Ovary (tissue), 10 donors: ENCODE measurements at places on chromosomes 6 and 20. TPM values are rescaled to one million over a fixed set of nuclear protein-coding genes. Genes with fewer than 3 reads are reported as not detected.

GRCh38 chr6:140193269-140193668, 818.8 kb upstream of the CITED2 start:
- no peak for DNase-seq
- no peak overlapping the region for H3K4me3 ChIP-seq
- no peaks in the 10 kb centered on the region for H3K27me3 ChIP-seq
- H3K36me3 ChIP-seq = no peaks in the 10 kb centered on the region
- H3K27ac ChIP-seq = no peak overlapping the region

DNA sequence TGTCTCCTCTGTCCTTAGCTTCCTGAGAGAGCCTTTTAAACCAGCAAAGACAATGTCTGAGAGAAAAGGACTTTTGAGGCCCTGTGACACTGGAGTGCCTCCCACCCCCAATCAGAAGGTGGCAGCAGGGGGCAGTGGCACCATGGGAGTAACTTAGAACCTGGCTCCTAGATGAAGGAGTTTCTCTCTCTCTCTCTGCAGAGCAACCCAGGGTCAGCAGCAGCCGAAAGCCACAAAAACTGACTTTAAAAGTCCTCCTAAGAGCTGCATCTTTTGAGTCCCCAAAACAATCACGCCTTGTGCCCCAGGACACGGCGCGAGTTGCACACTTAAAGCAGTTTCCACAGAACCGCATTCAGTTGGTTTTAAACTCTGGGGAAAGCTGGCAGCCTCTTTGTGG, 5.3 kb upstream of the TCP11 start:
- no peaks in the 10 kb centered on the region for H3K4me1 ChIP-seq
- H3K4me3 ChIP-seq = no peak overlapping the region
- no peak for DNase-seq
- H3K27me3 ChIP-seq = no peaks in the 10 kb centered on the region

DNA sequence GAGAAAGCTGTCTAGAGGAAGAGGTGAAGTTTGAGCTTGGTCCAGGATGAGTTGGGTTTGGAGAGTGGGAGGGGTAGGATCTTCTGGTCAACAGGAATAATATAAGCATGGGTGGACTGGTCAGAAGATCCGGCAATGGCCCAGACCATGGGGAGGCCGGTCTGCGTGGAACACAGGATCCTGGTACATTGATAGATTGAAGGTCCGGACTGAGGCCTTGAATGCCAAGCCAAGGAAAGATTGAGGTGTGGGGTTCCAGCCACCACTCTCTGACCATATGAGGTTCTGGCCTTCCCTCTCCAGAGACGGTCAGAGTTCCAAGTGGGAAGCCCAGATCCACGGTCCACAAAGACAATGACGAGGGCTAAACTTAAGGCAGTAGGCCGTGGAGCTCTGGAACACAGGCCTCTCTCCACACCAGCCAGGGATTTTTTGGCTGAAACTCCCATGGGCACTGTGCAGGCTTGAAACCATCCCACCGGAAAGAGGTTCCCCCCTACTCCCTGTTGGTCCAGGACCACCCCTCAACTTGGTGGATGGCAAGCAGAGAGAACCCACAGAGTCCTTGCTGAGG, 3.2 kb downstream of the MDFI start:
- no peak overlapping the region for H3K4me3 ChIP-seq
- no peaks in the 10 kb centered on the region for H3K36me3 ChIP-seq
- no peak overlapping the region for H3K27ac ChIP-seq
- peaks cover 3% of the 10 kb centered on the region for H3K4me1 ChIP-seq
- DNase-seq = no peak
- H3K27me3 ChIP-seq = no peaks in the 10 kb centered on the region

DNA sequence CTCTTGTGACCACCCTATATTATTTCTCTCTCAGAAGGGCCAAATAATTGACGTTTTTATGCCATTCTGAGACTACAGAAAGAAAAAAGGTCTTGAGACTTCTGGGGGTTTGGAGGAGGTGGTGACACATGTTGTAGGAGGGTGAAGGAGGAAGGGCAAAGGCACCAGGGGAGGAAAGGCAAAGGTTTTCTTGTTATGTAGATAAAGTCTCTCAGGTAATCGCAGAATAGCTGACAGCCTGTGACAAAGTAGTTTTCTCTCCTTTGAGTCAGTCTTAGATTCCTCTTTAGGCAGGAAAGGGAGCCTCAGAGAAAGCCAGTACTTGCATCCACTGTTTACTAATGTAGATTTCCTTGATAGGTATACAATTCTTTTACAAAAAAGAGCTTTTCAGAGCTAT, 23.6 kb downstream of the OR2B2 start:
- no peaks in the 10 kb centered on the region for H3K27me3 ChIP-seq
- DNase-seq = no peak
- H3K27ac ChIP-seq = no peak overlapping the region
- no peak overlapping the region for H3K4me3 ChIP-seq
- no peaks in the 10 kb centered on the region for H3K36me3 ChIP-seq

DDX43 gene
- 0.95 TPM for total RNA-seq

SLC26A8 gene
- not detected for total RNA-seq
